ENCODE measurements at places on chromosomes 7 and 10.
A peak's percentile ranks its signal among the peaks of the same experiment; 100 is the strongest.

GRCh38 chr10:92208157-92208720 lies 82.6 kb downstream of the CPEB3 start:
- DNase-seq: no peak

- no peak for DNase-seq
These were observed 57.6 kb downstream of the MMRN2 start for GRCh38 chr10:86899670-86900276.

DNA sequence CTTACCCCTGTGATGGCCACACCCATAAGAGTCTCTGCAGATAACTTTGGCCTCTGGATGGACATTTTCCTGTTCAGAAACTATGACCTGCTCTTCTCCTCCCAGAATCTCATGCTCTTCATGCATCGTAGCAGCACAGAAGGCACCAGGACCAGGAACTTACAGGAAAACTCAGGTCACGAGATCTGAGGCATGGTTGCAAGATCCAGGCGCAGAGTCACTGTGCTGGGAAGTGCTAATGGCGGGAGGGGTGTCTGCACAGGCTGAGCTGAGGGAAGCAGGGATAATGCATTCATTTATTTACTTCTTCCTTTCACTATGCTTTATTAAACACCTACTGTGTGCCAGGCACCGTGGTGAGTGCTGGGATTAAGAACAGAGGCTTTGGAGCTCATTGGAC lies 48.2 kb upstream of the LOXL4 start:
- DNase-seq: no peak

DNA sequence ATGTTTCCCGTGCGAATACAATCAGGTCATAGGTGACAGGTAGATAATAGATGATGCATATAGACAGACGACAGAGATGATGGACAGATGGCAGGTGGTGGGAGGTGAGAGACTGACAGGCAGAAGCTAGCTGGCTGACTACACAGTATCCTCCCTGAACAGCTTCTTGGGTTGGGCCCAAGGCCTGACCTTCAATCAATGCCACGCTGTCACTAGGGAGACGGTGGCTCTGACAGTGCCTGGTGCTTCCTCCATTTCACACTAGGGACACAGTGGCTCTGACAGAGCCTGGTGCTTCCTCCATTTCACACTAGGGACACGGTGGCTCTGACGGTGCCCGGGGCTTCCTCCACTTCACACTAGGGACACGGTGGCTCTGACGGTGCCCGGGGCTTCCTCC lies 200.1 kb downstream of the DIP2C start:
- DNase-seq: no peak

- peak; percentile 48 for DNase-seq
These were observed 179.9 kb downstream of the SKAP2 start for GRCh38 chr7:26684447-26684846.

DNA sequence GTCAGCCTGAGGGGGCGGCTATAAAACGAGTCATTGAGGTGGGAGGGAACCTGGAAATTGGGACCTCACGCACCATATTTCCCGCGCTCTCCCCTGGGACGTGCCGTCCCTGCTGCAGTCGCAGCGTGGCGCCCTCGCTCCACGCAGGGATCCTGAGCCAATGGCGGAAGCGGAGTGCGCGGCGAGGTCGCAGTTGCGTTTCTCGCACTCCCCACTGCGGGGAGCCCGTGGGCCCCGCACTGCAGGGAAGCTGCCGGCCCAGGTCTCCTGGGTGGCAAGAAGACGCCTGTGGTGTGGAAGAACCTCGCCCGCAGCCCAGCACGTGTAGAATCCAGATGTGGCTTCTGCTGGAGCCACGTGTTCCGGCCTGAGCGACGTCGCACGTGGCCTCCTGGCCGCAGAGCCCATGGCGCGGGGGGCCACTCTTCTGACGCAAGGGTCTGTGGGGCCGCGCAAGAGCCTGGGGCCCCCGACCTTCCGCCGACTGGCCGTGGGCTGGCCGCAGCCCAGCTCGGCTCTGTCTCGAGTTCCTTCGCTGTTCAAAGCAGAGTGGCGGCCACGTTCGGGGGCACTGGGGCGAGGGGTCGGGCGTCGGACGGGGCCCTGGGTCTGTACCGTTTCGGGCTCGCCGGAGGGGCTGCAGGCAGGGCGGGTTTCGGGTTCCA lies 26.4 kb downstream of the HIF1AN start:
- peak; percentile 36 for DNase-seq

DNA sequence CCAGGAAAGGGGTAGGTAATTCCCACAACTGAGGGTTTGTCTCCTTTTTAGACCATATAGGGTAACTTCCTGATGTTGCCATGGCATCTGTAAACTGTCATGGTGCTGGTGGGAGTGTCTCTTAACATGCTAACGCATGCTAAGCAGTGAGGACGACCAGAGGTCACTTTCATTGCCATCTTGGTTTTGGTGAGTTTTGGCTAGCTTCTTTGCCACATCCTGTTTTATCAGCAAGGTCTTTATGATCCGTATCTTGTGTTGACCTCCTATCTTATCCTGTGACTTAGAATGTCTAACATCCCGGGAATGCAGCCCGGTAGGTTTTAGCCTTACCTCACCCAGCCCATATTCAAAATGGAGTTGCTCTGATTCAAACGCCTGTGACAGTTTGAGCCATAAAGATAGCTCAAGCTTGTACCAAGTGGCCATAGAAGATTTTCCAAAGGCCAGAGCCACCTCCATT lies 176.0 kb upstream of the NAMPT start:
- no peak for DNase-seq

DNA sequence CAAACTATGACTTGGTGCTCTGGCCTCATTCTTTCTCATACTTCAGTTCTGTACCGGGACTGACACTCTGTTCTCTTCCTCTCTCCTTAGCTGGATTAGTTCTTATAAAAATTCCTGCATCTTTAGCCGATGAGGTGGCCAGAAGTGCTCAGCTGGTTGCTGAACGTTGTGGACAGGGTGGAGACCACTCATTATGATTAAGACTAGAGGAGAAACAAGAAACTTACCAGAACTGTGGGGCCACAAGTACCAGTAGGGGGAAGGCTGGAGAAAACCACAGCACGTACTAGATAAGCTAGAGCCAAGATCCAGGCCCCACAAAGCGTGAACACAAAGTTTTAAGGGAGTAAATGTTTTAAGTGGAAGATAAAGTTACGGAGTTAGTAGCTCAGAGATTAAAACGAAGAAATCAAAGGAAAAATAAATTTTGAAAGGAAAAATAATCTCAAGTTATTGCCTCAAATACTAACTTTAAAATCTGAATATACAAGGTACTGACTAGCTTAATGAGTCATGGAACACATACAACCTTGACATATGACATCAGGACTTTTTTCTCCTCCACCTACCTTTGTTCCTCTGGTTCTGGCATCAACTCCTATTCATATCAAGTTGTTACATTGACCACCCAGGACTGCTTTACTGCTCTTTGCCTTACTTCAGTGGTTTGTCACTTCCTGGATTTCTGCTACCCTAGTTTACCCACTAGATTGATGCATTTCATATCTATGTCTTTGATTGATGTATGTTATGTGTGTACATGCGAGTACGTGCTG lies 469.0 kb downstream of the TFEC start:
- no peak for DNase-seq

GRCh38 chr7:128705891-128706333 lies 33.2 kb upstream of the CALU start:
- DNase-seq: no peak

DNA sequence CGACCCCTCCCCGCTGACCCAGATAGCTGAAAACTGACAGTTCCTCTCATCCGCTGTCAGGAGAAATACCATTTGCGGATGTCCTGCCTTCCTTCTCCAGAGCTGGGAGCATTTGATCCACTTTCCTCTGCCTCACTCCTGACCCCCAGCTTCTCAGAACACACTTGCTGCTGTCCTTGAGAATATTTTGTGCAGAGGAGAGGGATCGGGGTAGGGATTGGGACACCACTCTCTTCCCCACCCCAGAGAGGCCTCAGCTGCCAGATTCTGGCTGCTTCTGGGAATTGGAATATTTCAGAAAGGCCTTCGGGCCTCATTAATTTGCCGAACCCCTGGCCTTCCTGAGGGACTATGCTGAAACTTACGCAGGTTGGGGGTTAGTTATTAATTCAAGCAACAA lies 97.0 kb downstream of the C10orf105 start:
- no peak for DNase-seq

- no peak for DNase-seq
These were observed 72.2 kb upstream of the IL6 start for GRCh38 chr7:22654831-22655230.

GRCh38 chr7:148717266-148717793 lies 18.6 kb downstream of the CUL1 start:
- DNase-seq: no peak

DNA sequence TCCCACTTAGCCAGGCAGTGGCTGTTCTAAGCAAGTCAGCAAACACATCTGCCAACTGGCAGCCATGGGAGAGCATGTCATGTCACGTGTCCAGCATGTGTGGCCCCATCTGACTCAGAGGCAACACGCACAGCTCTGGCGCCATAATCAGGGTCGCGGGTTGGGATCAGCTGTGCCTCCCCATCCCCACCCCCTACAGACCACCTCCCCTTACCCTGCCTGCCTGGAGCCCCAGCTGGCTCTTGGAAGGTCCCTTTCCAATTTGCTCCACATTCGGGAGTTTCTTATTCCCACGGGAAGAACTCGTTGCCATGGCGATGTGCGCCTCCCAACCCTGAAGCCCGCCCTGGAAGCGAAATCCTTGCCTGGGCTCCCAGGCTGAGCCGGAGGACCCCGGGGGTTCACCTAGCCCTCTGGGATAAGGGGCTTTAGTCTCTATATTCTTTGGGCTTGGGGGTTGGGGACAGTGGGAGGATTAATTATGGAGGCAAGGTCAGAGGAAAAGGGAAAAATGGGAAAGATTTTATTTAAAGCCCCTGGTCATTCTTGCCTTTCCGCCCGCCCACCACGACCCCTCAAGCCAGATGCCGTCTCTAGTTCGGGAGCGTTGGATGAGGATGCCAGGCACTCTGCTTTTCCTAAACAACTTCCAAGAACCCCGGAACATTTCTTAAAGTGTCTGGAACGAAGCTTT lies 283.7 kb downstream of the ZEB1 start:
- peak; percentile 40 for DNase-seq

GRCh38 chr7:44764665-44765578 lies 16.3 kb downstream of the ZMIZ2 start:
- DNase-seq: no peak

GRCh38 chr10:5871596-5871995 lies 18.1 kb downstream of the ANKRD16 start:
- no peak for DNase-seq

GRCh38 chr7:117716707-117717299 lies 156.4 kb downstream of the CTTNBP2 start:
- DNase-seq: no peak

DNA sequence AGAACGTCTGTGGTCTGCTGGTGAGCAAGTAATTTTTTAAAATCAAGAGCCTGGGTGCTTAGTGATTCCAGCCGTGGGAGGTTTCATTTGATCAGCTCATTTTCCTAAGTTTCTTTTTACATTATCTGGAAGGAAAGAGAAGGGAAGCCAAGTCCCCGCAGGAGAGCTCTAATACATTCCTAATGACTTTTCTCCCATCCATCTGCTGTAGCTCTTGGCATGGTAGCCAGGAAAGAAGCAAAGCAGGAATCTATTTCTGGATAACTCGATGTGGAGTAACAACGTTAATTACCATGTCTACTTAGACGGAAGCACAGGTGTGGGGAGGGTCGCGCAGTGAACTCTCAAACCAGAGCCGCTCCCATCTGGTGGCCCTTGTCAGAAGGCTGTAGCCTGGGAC lies 121.9 kb downstream of the PAXIP1 start:
- DNase-seq: no peak

- DNase-seq: peak; percentile 37
These were observed 878 bp downstream of the SEC61A2 start for GRCh38 chr10:12130237-12130872.

DNA sequence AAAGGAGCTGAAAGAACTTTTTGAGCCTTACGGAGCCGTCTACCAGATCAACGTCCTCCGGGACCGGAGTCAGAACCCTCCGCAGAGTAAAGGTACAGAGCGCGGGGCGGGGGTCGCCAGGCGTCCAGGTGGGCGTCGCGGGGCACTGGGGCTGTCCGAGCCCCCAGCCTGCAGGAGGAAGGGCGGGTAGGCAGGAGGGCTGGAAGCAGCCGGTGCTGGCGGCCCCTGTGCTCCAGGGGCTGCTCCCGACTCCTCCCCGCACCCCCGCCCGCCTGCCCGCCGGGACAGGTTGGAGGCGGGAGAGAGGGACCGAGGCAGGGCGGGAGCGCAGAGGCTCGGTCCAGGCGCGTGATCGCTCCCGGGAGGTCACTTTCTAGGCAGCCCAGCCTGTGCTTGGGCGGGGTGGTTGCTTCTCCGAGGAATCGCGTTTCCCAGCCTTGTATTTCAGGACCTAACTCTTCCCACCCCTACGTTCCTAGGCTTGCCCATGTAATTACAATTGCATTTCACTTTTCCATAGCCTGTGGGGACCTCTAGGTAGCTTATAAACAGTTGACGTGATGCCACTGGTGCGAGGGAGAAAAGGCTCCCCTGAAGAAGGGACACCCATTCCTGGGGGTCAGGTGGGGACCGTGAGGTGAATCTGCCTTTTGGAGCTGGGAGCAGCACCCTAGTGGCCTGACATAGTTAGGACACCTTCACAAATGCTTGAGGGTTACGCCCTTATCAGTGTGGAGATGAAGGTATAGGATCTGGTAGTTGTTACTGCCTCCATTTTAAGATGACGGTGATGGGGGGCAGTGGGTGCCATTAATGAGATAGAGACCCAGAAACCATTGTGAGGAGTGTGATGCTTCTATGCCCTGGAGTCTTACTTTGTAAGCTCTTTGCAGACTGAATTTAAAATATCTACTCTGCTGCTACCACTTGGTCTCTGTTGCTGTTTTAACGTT lies 148.2 kb downstream of the CELF2 start:
- DNase-seq: no peak

DNA sequence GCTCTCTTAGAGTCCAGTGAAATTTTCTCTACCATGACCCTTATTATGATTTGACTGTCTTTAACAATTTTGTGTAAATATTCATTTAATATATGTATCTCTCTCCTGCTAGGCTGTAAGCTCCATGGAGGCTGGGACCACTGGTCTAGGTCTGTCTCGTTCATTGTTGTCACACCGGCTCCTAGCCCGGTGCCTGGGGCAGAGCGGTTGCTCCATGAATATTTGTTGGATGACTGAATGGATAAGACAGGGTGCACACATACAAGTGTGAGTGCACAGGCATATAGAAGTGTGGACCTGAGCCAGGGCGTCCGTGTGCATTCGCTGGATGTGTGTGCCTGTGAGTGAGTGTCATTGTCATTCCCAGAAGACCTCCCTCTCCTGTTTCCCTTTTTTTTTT lies 20.9 kb upstream of the LBX1 start:
- DNase-seq: no peak

GRCh38 chr10:93173967-93174845 lies 100.5 kb downstream of the CYP26A1 start:
- no peak for DNase-seq

DNA sequence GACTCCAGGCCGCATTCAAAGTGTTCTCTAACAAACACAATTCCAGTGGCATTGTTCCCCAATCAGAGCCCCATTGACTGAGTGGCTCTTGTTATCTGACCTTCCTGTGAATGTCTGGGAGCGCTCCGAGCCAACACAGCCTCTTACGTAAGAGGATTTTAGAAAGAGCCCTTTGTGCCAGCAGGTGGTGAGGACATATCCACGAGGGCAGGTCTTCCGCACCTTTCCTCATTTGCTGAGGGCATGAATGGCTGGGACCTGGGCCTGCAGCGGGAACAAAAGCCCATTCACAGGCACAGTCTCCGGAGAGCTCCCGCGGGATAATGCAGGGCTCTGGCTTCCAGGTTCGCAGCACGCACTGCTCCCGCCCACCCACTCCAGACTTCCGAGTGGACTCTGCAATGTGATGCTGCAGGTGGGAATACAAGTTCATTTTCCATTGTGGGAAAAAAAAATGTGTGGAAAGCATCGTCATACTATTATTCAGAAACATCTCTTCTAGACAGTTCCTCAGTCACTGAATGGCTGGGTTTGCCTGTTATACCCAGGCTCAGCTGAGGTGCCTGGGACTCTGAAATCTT lies 295.0 kb upstream of the IGFBP3 start:
- DNase-seq: peak; percentile 5

Measured in NCI-H1092 (cell line).